ENCODE measurements at places on chromosomes 4 and X. TPM values are rescaled to one million over a fixed set of nuclear protein-coding genes. Genes with fewer than 3 reads are reported as not detected.
A peak's percentile ranks its signal among the peaks of the same experiment; 100 is the strongest.

FGF16 gene
- total RNA-seq = not detected

- H3K27ac ChIP-seq = no peak overlapping the region
- H3K27me3 ChIP-seq = no peaks in the 10 kb centered on the region
Measured at GRCh38 chr4:38366456-38366855, 297.5 kb upstream of the KLF3 start.

- no peak for DNase-seq
- no peaks in the 10 kb centered on the region for H3K36me3 ChIP-seq
- no peaks in the 10 kb centered on the region for H3K4me1 ChIP-seq
- H3K27me3 ChIP-seq = no peaks in the 10 kb centered on the region
- no peak overlapping the region for H3K27ac ChIP-seq
- H3K4me3 ChIP-seq = no peak overlapping the region
Measured at GRCh38 chrX:12403474-12404082, 265.3 kb downstream of the FRMPD4 start.

DNA sequence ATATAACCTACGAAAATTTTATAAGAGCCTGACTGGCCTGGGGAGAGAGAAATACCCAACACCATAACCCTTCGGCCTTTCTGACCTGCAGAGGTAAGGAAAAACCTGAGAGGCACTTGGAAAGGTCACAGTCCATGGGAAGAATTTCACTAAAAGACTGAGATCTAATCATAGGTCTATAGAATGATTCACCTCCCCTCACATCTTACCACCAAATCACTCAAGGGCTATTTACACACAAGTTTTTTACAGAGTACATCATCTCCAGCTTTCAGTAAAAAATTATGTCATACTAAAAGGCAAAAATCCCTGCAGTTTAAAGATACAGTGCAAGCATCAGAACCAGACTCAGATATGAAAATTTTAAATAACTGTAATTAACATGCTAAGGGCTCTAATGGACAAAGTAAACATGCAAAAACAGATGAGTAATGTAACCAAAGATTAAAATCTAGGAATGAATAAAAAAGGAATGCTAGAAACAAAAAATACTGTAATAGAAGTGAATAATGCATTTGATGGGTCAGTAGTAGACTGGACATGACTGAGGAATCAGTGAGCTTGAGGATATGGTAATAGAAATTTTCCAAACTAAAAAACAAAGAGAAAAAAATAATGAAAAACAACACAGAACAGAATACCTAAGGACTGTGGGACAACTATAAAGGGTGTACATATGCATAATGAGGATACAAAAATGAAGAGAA is 32.1 kb upstream of the SLC16A2 start:
- no peaks in the 10 kb centered on the region for H3K4me1 ChIP-seq
- no peak overlapping the region for H3K27ac ChIP-seq
- no peaks in the 10 kb centered on the region for H3K27me3 ChIP-seq
- DNase-seq = no peak
- no peaks in the 10 kb centered on the region for H3K36me3 ChIP-seq

DNA sequence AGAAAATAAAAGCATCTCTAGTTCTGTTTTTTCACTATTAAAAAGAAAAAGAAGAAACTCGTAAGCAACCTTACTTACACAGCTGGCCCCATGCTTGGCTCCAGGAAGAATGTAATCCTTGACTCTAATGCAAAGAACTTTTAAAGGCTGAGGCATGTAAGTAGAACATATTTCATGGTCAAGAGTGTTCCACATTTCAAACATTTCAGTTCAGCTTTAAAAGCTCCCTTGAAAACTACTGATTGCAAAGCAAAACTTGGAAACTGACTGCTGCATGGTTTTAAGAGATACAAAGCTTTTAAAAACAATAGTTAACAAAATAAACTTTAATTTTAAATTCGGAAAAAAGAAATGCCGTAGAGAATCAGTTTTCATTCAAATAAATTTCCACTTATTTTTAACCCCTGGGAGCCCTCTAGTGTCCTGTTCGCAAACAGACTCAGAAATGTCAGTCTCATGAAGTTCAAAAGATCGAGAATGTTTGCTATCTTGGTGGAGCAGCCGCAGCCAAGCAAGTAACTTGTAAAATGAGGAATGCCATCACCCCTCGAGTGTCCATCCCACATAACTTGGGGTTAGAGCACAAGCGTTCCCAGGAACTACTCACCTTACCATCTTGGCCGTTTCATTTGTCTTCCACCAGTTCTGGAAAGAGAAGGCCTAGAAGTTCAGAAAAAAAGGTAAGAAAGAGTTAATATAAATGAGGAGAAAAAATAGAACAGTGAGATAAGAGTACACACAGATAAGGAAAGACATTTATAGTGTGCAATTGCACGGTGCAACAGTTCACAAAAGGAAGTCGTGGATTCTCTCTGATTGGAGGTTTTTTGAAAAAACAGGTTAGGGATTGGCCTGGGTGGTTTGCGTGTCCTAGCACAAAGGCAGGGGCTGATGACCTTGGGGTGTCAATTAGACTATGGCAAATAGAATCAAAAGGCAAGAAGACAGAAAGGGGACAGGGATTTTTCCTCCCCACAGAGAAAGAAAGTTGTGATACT is at the start of gene GASK1B:
Gene GASK1B, minus strand, starts transcription at position 765 of the 998 bp plus-strand sequence. CDS start 1,650 bp downstream, outside the sequence.
- DNase-seq = peak; percentile 59

- H3K4me1 ChIP-seq = no peaks in the 10 kb centered on the region
- H3K4me3 ChIP-seq = no peak overlapping the region
- DNase-seq = no peak
- no peaks in the 10 kb centered on the region for H3K36me3 ChIP-seq
- H3K27ac ChIP-seq = no peak overlapping the region
Measured at GRCh38 chr4:42579903-42580302, 77.0 kb downstream of the ATP8A1 start.

TKTL2 gene
- not detected for total RNA-seq

GRCh38 chr4:151460434-151460833 is 51.5 kb downstream of the FHIP1A start:
- H3K4me1 ChIP-seq = peaks cover 62% of the 10 kb centered on the region
- no peaks in the 10 kb centered on the region for H3K36me3 ChIP-seq
- peak overlapping the region; percentile 80 for H3K27ac ChIP-seq
- no peaks in the 10 kb centered on the region for H3K27me3 ChIP-seq

ANAPC4 gene
- total RNA-seq = 33.9 TPM

ESX1 gene
- not detected for total RNA-seq

MTNR1A gene
- total RNA-seq = 1.6 TPM

DNA sequence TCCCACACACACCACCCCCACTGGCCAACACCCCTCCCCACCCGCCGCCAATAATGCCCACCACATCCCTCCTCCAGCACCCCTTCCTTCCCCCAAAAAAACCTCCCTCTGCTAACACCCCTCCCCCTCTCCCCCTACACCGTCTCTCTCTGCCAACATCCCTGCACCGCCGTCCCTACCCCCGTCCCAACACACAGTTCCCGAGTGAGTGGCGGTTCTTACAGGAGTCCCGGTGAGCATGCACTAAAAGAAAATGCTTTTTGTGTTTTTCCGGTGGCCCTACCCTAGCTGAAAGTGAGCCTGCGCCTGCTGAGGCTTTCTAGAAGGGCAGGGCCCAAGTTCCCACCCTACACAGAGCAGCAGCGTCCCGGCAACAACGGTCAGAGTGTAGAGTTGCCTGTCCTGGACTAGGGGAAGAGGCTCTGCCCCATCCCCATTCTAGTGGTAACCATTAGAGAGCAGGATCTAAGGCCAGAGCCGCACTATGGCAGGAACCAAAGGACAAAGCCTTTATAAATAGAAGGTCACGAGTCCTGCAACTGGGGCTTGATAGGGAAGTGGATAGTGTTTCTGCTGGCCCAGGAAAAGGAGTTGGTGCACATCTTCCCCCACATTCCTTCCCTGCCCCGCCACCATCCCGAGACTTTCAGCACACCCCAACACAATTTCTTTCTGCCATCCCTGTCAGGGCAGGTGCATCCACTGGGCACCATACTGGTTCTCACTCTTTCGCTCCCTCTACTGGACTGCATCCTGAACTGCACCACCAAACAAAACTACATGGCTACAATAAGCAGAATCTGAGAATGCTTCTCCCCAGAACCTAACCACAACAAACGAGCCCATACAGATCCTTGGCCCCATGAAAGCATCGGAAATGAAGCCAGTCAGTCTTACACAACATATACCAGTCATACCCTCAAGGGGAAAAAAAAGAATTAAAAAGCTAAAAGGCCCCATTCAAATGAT is 78.1 kb upstream of the PAGE3 start:
- H3K36me3 ChIP-seq = no peaks in the 10 kb centered on the region
- no peaks in the 10 kb centered on the region for H3K4me1 ChIP-seq
- H3K27ac ChIP-seq = no peak overlapping the region
- DNase-seq = peak; percentile 56
- H3K27me3 ChIP-seq = no peaks in the 10 kb centered on the region

DNA sequence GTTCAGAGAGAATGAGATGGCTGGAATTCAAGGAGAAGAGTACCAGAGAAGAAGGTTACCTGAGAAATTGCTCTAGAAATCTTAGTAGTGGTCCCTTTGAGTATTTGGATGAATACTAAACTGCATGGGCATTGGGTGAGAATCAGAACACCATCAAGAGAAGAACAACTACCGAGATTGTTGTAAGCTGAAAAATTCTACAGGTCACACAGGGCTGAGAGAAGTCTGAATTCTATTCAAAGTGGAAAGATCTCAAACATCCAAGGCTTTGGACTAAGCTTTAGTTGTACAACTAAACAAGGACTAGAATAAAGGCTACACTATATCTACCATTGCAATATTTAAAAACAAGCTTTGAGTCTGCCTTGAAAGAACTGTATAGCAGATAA is 40.8 kb downstream of the LRBA start:
- H3K27me3 ChIP-seq = no peaks in the 10 kb centered on the region
- no peak for DNase-seq
- peaks cover 16% of the 10 kb centered on the region for H3K4me1 ChIP-seq

MEPE gene
- total RNA-seq = not detected

DNA sequence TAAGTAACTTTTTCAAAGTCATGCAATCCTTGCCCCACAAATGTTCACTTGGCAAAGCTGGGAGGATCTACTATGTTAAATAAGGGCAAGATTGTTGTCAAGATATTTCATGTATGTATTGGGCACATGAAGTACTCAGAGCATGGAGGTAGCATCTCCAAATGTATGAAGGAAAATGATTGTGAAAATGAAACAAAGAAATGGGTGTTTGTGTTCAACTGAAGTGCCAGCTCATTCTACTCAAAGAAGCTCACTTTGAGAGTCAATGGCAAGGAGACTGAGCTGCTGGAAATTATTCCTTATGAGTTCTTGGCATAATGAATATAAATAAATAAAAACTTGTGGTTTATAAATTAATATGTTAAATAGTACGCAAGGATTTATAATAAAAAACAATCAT is 124.5 kb upstream of the ARSJ start:
- H3K27me3 ChIP-seq = no peaks in the 10 kb centered on the region
- H3K4me1 ChIP-seq = no peaks in the 10 kb centered on the region
- no peak overlapping the region for H3K27ac ChIP-seq
- H3K4me3 ChIP-seq = no peak overlapping the region

DNA sequence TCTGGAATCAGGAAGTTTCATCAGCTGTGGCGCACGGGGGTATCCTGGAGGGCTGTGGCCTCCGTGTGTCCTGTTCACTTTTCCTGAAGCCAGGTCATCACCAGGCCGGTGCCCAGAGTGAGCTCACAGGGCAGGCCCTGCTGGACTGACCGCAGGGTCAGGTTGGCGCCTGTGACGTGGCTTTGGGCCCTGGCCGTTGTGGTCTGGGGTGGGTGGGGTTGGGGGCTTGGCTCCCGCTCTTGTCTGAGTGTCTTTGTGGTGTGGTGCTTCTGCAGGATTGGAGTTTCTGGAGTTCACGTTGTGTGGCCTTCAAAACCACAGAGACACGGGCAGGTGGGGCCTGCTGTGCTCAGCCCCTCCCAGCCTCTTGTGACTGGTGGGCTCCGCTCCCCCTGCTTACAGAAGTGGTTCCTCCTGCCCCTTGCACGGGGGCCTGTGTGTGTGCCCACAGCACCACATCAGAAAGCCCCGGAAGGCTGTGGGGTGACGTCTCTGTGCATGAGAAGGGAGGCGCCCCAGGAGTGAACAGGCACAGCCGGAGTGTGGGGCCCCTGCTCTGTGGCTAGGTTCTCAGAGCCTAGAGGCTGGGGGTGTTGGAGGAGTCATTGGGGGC is 9.5 kb downstream of the RGS12 start:
- H3K4me3 ChIP-seq = no peak overlapping the region
- no peaks in the 10 kb centered on the region for H3K27me3 ChIP-seq
- no peak overlapping the region for H3K27ac ChIP-seq
- H3K36me3 ChIP-seq = no peaks in the 10 kb centered on the region
- DNase-seq = no peak

DNA sequence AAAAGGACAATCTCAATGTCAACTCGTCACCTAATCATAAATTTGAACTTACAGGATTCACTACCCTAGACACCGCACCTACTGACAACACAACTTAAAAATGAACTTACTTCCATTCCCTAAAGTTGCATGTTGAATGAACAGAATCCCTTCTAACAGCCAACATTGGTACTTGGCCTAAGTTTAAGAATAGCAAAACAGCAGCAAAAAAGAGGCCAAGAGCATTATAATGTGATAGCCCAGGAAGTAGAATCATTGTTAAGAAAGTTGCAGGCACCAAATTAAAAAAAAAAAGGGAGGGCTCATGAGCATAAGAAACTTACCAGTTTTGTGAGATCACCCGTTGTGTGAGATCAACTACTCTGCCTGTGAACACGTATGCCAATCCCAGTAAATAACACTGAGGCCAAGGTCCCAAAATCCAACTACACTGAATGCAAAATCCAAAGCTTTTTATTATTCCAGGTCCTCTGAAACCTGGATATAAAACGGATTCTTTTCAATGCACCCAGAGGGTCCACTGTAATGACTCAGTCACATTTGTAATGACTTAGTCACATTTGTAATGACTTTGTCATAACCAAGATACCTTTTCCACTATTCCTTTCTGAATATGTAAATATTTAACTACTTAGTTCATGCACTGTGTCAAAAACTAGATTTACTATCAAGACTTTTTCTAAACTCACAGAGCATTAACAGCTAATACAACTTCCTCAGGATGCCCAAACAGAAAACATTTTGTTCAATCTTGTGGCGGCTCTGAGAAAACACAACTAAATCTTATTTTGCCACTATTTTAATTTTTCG is 6.8 kb downstream of the HNRNPDL start:
- no peak overlapping the region for H3K4me3 ChIP-seq
- peaks cover 8% of the 10 kb centered on the region for H3K36me3 ChIP-seq
- H3K4me1 ChIP-seq = peaks cover 26% of the 10 kb centered on the region
- H3K27me3 ChIP-seq = no peaks in the 10 kb centered on the region
- no peak for DNase-seq

CT45A3 gene
- total RNA-seq = not detected

DNA sequence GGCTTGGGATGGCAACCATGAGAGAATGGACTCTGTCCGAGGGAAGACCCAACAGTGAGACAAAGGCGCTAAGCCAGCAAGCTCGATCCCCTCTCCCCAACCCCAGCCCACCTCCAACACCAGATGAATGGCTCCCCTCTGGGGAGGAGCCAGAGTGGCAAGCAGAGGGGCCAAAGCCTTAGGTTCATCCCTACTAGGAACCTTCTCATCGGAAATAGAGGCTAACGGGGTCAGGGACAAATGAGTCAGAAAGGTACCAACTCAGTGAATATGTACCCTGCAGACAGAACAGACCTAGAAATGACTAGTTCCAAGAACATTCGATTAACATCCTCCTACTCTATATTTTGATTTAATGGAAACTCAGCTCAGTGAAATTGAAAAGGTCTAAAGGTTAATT is 73.9 kb downstream of the NSG1 start:
- H3K4me3 ChIP-seq = no peak overlapping the region
- no peaks in the 10 kb centered on the region for H3K36me3 ChIP-seq
- no peak for DNase-seq
